Activated CD8-positive, alpha-beta memory T cell treated with anti-CD3 and anti-CD28 coated beads, Interleukin-2, amount 50 U/mL, for 4 hours (primary cell): ENCODE measurements at places on chromosomes 5 and 9.

GRCh38 chr9:30120666-30121065 is 2263.8 kb upstream of the ACO1 start:
- no peak for DNase-seq

GRCh38 chr9:98038958-98039357 is 17.6 kb upstream of the NANS start:
- no peak for DNase-seq

DNA sequence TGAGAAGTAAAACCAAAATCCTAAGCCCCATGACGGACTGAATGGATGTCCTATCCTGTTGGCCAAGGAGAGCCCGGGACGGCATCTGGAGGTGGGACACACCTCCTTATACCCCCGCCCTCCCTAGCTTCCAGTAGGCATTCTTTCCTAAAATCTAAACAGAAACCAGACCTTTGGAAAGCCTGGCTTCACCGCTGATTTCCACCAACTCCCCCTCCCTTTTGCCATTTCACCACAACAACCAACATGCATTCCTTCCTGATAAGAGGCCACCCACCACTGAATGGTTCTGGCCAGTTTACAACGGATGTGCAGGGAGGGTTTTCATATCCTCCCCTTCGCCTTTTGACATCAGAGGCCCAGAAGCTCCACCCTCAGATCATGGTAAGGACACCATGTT is 9.2 kb upstream of the RARS1 start:
- DNase-seq, result no peak

GRCh38 chr9:34988218-34989002 is 1.1 kb upstream of the DNAJB5 start:
- peak; percentile 66 for DNase-seq

GRCh38 chr5:151225475-151225874 is 1.6 kb upstream of the CCDC69 start:
- DNase-seq, result no peak

GRCh38 chr9:71648453-71648852 is 119.9 kb downstream of the CEMIP2 start:
- no peak for DNase-seq

GRCh38 chr5:30104872-30105596 is 1088.5 kb upstream of the CDH6 start:
- no peak for DNase-seq

DNA sequence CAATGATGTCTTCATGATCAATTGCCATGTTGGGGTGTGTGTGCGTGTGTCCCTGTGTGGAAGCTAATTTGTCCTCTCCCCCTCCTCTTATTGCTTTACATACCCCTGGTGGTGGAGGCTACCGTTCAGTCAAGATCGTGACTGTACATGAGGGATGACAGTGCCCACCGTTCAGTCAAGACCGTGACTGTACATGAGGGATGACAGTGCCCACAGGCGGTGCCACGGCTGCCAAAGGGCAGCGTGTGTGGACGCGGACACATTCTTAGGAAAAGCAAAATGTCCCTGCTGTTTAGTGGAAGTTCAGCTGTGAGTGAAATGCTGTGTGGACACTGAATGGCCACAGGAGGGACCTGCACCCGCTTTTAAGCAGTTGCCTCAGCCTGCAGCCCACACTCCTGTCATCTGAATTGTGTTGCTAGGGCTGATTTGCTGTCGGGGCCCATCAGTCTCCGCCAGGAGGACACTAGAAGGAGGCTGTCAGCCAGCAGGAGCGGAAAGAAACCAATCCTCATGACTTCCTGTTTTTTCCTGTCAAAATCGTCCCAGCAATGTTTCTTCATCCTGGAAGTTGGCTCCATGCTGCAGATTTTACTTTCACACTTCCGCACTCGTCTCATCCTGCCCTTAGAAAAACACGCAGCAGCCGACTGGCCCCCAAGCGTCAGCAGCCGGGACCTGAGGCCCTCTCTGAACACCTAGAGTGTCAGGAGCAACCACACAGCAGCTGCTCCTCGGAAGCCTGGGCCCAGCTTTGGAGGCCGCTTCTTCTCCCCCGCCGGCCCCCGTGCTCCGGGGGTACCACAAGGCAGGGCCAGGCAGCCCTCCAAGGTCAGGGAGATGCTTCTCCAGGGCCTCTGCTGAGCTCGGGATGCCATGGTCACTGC is 9.1 kb downstream of the OR2V1 start:
- DNase-seq, result no peak

DNA sequence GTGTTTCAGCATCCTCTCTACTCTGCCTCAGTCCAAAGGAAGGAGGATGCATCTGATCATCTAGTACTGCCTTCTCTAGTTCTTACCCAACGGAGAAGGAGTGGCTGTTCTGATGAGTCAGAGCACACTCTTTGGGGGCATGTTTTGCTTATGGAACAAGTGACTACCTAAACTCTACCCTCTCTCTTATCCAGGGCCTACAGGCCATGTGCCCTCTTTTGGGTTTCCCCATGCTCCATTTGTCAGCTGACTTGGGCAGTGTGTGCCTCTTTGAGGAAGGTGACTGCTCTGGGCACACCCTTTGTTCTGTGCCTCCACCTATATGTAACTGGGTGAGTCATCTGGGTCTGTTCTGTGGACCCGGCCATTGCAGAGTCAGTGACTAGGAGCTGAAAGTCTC is 89.6 kb upstream of the BNC2 start:
- no peak for DNase-seq

GRCh38 chr5:943201-943917 is 50.7 kb downstream of the TRIP13 start:
- DNase-seq, result no peak

GRCh38 chr9:95494022-95494415 is 22.8 kb downstream of the PTCH1 start:
- peak; percentile 53 for DNase-seq

DNA sequence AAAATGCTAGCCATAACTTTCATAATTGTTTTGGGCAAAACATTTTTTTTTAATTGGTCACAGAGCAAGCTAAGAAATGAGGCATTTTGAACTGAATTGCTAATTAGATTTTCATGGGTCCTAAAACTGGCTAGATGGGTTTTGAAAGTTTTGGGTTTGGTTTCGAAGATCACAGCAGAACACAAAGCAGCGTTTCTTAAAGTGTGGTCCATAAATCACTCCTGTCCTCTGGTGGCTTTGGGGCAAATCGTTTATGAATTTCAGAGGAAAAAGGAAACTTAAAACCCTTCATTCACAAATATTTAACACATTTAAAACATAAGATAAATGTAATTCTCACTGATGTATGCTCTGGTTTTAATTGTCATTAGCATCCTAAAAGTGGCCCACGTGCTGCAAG is 503.7 kb downstream of the SPATA31D1 start:
- DNase-seq, result no peak

DNA sequence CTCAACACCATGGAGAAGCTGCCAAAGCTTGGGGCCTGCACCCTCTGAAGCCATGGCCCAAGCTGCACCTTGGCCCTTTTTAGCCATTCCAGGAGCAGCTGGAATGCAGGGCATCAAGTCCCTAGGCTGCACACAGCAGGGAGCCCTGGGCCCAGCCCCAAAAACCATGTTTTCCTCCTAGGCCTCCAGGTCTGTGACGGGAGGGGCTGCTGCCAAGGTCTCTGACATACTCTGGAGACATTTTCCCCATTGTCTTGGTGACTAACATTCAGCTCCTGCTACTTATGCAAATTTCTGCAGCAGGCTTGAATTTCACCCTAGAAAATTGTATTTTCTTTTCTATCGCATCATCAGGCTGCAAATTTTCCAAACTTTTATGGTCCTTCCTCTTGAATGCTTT is 64.6 kb downstream of the ELOVL7 start:
- DNase-seq, result no peak

GRCh38 chr9:84785792-84786547 is 116.4 kb downstream of the NTRK2 start:
- DNase-seq, result no peak

GRCh38 chr5:62680121-62680520 is 101.5 kb downstream of the LRRC70 start:
- DNase-seq, result no peak

- DNase-seq, result no peak
These were observed 14.7 kb downstream of the LHX3 start for GRCh38 chr9:136190237-136190601.

DNA sequence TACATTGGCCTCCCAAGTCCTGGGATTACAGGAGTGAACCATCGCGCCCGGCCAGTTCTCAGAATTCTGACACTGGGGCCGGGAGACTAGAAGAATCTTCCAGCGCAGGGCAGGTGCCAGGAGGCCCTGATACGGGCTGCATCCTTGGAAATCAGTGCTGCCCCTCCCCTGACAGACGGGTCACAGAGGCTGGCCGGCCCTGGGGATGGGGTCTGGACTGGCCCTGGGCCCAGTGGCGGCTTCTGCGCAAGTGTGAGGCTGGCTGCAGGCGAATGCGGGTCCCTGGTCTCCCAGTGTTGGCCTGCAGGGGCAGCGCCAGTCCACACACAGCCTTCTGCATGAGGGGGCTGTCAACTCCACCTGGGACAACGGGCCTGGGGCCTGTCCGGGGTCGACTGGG is 831 bp upstream of the TBC1D9B start:
- no peak for DNase-seq

GRCh38 chr5:105726093-105726492 is 1944.6 kb downstream of the EFNA5 start:
- DNase-seq, result no peak

- no peak for DNase-seq
These were observed 124.1 kb downstream of the JAKMIP2 start for GRCh38 chr5:147658293-147658932.

DNA sequence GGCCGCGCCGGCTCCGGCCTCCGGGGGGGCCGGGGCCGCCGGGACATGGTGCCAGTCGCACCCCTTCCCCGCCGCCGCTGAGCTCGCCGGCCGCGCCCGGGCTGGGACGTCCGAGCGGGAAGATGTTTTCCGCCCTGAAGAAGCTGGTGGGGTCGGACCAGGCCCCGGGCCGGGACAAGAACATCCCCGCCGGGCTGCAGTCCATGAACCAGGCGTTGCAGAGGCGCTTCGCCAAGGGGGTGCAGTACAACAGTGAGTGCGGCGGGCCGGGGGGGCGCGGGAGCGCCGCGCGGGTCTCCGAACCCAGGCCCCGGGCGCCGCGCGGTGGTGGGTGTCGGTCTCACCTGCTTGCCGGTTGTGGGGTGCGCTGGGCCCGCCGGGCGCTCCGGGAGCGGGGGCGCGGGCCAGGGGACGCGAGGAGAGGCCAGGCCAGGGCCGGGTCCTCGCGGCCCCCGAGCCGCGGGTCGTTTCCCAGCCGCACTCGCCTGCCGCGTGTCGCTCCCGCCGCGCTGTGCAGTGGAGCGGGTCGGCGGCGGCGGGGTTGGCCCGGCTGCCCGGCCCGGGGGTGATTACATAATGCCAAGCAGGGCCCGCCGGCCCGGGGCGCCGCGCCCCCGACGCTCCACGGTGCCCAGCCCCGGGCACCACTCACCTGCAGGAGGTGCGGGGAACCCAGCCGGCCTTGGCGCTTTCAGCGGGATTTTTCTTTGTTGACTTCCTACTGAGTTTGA is 492 bp downstream of the RABL6 start:
- peak; percentile 62 for DNase-seq

DNA sequence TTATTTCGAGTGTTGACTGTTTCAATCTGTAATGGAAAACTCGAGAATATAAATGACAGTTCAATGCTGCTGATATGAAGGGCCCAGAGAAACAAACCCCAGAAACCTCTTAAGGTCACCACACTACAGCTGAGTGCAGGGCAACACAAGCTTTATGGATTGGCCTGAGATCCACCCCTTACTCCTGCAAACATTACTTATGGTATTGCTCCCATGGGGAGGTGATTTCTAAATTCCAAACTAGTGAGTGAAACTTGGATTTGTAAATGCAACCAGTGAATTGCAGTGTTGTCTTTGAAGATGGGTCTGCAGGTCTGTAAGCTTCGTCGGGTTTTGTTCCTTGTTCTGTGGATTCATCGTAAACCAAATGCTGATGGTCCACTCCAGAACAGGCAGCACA is 85.4 kb downstream of the NTRK2 start:
- no peak for DNase-seq

- DNase-seq, result no peak
These were observed 64.5 kb downstream of the NSUN2 start for GRCh38 chr5:6568383-6568782.

DNA sequence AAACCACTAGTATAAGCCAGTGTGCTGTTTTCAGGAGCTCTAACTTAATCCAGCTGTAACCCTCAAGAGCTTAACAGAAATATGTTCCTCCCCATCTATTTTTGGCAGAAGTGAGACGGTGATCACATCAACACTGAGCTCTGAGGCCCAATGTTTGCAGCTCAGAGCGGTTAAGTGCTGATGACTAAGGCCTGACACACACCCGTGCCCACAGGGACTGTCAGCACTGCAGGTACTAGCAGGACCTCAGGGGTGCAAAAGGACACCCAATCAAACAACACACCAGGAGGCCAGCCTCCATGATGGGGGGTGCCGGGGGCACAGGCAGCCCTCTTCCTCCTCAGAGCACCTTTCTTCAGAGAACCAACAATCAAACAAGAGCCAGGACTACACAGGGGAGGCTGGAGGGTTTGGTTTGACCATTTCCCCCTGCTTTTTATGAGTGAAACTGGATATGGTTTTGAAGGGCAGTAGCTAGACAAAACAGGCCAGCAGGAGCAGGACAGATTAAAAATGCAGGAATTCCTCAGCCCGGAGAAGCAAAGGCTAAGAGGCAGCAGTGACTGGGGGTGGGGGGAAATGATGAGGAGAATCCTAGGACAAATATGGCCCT is 61.3 kb downstream of the RAPGEF1 start:
- DNase-seq, result peak; percentile 82

DNA sequence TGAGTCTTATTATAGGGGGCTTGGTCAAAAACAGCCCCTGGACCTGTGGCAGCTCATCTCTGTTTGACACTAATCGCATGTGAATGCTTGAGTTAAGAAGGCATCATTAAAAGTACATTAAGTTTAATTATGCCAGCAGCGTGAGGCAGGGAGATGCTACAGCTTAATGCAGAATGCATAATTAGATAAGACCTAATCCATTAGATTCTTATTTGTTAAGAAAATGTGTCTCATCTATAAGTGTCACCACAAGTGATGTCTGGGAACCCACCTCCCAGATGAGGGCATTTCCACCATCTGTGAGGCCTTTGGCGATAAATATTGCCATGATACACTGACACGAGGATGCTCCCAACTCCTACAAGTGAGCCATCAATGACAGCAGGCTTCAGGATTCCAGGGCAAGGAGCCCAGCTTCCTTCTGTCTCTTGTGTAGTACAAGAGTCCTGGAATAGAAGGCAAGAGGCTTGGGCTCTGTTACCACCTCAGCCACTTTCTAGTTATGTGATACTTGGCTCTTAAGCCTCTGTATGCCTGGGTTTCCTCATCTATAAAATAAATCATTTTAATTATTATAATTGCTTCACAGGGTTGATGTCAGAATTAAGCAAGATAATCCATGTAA is 202.7 kb downstream of the FAM114A2 start:
- no peak for DNase-seq

- no peak for DNase-seq
These were observed 482.7 kb upstream of the CD180 start for GRCh38 chr5:67679184-67679841.

GRCh38 chr9:34179213-34180136 is 632 bp downstream of the UBAP1 start:
- DNase-seq, result no peak

DNA sequence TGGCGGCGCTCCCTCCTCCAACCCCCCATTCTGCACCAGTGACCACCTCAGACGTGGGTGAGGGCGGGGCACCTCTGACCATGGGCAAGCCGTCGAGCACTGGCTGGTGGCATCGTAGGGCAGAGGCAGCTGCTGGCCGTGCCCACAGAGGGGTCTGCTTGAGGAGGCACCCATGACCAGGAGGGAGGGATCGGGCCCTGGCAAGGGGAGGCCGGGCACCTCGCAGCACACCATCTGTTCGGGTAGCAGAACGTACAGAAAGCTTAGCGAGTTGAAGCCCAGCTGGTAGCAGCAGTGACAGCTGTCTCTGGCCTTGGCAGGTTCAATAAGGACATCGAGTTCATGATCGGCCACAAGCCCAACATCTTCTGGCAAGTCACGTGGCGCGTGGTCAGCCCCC is 4.3 kb upstream of the SLC6A18 start:
- DNase-seq, result no peak
